ENCODE measurements at places on chromosomes 5 and 9.

GRCh38 chr5:53219610-53220009, 110.1 kb upstream of the MOCS2 start:
- no peak for DNase-seq

- DNase-seq = no peak
Observed at GRCh38 chr9:72971411-72971810, 18.6 kb upstream of the ALDH1A1 start.

GRCh38 chr9:126327714-126328185, 1.1 kb downstream of the MVB12B start:
- DNase-seq = peak; percentile 62

GRCh38 chr9:106835840-106836239, 27.1 kb upstream of the ZNF462 start:
- DNase-seq = no peak

DNA sequence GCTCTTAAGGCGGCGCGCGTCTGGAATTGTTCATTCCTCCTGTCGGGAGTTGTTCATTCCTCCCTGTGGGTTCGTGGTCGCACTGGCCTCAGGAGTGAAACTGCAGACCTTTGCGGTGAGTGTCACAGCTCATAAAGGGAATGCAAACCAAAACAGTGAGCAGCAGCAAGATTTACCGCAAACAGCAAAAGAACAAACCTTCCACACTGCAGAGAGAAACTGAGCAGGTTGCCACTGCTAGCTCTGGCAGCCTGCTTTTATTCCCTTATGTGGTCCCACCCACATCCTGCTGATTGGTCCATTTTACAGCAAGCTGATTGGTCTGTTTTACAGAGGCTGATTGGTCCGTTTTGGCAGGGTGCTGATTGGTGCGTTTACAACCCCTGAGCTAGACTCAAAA, 1365.3 kb upstream of the WWC1 start:
- no peak for DNase-seq

DNA sequence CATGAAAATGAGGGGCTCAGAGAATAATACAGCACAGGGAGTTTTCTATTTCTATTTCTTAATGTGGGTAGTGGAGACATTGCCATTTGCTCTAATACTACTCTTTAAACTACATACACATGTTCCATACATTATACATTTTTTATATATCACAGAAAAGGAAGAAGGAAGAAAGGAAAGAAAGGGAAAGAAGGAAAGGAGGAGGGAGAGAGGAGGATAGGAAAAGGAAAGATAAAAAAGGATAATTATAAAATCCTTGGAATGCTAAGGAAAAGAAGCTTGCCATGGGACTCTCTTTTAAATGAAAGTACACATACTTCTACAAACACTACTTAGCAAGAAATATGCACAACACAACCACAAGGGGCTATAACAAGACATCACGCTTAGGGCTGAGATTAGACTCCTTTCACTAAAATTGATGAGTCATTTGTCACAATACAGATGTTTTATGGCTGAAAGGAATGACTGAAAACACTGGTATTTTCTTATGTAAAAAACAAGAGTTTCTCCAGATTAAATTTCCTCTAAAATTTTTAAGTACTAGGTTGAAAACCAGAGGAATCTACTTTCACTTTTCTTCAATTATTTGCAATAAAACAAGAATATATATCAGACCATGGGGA, 219.8 kb downstream of the ARL15 start:
- DNase-seq = no peak

DNA sequence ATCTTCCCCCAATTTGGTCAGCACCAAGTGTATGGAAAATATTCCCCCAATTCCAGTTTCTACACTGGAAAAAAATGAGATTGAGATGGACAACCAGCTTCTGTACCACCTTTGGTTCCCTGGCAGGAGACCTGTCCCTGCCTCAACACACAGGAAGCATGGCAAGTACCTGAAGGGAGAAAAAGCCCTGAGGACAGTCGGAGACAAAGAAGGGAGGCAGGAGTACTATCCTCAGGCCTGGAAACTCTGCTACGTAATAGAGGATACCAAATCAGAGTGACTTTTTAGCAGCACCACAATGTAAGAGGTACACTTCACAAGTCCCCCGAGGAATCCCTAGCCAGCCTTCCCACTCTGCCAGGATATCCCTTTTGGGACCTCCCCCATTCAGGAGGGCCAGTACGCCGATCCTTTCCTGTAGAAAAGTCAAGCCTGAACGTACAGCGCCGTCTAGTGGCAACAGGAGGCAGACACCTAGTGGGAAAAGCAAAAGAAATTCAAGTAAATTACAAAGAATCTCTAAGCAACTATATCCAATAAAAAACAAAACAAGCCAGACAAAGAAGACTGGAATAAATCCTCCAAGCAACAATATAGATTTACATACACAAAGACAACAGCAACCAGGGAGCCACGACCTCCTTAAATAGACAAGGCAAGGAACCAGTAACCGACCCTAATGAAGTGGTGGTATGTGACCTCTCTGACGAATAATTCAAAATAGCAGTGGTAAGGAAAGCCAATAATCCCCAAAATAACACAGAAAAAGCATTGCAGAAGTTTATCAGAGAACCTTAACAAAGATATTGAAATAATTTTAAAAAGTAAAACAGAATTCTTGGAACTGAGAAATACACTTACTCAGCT, 63.3 kb upstream of the SLCO6A1 start:
- DNase-seq = no peak

GRCh38 chr5:123671042-123671441, 159.1 kb downstream of the CSNK1G3 start:
- DNase-seq = peak; percentile 90

- no peak for DNase-seq
Observed at GRCh38 chr9:114855488-114855887, 49.6 kb upstream of the TNFSF15 start.

DNA sequence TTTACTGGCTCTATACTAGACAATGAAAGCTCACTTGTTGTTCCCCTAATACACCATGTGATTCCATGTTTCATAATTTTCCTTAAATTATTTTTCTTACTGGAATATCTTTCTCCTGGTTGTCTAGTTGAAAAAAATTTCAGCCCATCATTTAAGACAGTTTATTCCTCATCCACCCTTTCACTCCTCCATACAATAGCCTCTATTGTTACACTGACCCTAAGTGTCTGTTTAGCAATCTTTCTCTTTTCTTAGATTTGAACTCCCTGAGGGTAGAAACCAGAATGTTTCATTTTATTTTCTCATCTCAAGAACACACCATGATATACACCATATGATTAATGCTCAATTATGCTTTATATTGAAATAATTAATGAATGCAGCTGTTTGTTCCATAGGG, 413.4 kb upstream of the ITGA1 start:
- DNase-seq = no peak

DNA sequence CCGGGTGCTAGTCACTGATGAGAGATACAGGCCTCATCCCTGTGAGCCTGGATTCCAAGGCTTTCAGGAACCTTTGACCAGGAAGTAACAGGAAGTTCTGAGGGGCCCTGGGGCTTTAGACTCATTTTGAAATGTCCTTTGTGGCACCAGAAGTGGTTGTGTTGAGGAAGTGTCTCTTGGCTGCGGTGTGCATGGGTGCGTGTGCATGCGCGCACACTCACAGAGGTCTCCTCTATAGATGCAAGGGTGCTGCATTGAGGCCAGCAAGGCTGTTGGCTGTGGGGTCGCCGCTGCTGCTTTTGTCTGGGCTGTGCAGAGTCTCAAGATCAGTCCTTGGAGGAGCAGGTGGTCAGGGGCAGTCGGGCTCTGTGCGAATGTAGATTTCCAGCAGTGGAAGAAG, 7.6 kb downstream of the RAB24 start:
- no peak for DNase-seq
